Stimulated activated CD4-positive, alpha-beta T cell treated with anti-CD3 and anti-CD28 coated beads, Interleukin-1b, Interleukin-23, amount 100 ng/mL, for 24 hours (primary cell): ENCODE measurements at places on chromosomes 7 and 10.

- DNase-seq: no peak
These were observed 180.3 kb upstream of the MYO3A start for GRCh38 chr10:25753776-25754175.

DNA sequence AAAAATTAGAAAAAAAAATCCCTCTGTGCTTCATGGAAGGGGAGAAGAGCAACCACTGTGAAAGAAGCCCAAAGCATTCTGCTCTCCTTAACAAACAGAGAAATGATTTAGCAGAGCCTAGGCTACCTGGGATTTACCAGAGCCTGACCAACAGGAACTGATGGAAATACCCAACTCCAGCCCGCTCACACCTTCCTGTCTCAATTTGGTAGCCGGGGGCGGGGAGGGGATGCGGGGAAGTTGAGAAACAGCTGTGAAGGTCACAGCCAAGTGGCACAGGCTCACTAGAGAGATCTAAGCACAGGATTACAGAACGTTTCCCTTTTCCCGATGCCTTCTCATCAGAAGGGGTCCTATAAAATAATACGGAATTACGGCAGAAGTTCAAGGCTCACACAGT lies 17.6 kb downstream of the RSU1 start:
- no peak for DNase-seq

GRCh38 chr7:1818575-1819258 lies 148.6 kb downstream of the ELFN1 start:
- no peak for DNase-seq

- no peak for DNase-seq
These were observed 850.6 kb downstream of the TYW1 start for GRCh38 chr7:67847092-67847787.

DNA sequence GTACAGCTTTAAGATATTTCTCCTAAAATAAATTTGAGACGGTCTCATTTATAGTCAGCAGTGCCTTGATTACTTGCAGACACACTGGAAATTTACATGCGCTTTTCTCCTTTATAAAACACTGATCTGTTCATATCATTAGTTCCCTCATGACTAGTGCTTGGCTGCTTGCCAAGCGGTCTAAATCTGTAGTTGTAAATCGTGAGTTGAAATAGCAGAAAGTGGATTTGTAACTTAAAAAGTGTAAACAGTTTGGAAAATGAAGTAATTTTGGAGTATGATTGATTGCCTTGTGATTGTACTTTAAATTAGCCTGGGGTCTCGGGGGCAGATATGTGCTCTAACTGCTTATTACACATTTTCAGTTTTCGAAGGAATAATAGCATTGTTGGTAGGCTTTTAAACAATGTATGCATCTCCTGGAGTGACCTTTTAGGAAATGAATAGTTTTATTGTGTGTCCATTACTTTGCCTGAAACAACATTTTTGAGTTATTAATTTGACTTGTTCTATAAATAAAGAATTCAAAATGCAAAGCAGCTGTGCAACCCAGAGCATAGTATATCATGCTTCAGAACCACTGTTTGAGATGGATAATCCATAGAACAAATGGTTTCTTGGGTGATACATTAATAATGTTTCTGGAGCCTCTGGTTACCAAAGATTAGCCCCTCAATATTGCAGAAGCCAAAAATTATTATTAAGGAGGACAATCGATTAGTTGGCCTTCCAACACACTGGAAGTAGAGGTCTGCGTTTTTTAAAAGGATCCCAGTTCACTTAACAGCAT lies 73.3 kb downstream of the ARID5B start:
- no peak for DNase-seq

DNA sequence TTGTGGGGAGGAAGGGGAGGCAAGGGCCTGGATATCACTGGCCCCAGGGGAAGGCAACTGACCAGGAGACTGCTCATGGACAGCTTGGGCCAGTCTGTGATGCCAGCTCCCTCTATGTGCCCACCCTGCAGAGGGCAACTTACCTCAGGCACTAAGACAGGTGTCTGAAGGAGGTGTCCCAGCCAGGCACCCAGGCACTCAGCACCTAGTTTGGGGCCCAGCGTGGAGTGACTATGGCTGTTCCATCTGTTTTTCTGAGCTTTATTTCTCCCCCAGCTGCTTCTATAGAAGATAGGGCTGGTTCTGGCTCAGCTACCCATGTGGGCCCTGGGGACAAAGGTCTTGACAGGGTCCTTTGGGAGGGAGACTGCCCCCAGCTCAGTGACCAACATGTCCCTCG lies 150.6 kb upstream of the PCBD1 start:
- DNase-seq: no peak

DNA sequence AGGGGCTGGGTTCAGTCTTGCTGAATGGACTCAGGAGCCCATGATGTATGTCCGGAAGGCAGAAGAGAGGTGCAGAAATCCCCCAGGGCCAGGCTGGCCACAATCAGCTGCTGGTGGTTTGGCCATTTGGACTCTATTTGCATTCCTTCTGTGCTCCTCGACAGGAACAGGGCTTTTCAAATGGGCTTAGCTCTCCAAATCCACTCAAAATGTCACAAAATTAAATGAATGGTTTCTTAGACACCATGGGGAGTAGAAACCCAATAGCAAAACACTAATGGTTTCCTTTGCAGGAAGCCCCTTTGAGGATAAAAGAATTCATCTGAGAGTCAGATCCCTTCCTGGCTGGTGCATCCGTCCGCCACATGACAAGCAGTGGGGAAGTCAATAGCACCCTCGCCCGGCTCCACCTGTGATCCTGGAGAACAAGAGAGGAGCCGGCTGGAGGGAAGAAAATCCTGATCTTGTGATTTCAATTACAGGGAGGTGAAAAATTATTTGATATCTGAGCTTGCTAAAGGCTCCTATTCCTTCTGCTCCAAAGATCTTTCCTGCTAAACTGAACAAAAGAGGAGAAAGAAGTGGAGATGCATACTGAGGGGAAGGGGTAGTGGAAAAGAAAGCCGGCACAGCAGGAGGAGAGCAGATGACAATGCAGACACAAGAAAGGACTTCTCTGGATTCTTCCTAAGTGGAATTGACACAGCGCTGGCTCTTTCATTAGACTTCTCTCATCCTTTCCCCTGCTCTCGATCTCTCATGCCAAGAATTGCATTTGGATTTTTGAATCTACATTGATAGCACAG lies 190.7 kb downstream of the C7orf25 start:
- no peak for DNase-seq

DNA sequence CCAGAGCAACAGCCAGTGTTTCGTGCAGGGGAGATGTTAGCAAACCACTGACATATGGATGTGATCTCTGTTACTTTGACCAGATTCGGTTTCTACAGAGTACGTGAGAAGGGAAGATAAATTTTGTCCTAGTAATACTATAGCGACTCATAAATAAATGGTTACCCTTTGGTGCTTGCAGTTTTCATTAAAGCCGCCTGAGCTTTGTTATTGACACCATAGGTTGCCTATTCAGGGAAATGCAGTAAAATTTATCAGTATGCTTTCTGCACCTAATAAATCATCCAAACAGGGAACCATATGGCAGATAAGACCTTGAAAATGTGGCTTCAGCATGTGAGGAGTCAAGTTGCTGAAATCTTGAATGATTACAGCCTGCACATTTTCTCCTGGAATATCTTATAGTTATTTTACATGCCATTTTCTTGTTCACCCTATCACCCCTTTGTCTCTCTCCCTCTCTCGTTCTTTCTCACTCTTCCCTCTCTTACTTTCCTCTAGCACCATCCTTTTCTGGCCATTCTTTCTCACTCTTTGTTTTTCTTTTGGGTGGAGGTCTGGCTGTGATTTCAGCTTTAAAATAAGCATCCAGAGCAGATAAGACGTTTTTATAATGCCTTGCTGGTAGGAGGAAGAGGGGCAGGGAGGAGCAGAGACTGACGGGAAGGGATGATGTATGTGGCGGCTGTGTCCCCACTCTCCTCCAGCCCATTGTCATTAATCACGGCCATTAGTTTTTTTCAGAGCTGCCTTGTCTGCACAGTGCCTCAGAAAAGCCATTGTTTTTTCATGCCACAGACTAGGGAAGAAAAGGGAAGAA lies 182.5 kb downstream of the LRMDA start:
- DNase-seq: no peak

DNA sequence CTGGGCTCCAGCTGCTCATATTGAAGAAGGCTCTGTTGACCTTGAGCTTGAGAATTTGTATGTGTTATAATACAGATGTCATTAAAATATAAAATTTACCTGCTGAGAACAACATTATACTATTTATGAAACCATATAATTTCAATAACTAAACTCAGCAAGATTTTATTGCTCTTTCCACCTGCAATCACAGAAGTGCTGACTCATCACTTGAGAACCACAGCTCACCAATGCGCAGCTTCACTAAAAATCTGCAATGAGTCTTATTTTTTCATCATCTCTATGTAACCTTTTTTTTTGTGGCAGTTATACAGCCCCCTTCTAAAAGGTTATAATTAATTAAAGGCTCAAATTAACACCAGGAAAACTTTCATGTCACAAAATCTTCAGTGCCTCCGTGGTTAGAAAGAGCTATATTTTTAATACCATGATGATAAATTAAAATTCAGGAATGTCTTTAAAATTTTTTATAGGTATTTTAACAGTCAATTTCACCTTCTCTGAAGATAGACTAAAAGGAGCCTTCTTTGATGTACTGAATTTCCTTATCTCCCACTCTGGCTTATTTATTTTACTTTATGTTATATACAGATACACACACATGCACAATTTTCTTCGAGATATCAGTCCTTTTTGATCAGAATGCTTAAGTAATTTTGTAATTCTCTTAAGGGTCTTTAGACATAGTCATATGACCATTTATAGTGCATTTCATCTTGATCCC lies 102.7 kb downstream of the EVX1 start:
- no peak for DNase-seq

GRCh38 chr7:40401406-40401805 lies 266.6 kb downstream of the SUGCT start:
- DNase-seq: no peak

GRCh38 chr7:99786726-99787335 lies 2.8 kb upstream of the CYP3A4 start:
- DNase-seq: no peak

DNA sequence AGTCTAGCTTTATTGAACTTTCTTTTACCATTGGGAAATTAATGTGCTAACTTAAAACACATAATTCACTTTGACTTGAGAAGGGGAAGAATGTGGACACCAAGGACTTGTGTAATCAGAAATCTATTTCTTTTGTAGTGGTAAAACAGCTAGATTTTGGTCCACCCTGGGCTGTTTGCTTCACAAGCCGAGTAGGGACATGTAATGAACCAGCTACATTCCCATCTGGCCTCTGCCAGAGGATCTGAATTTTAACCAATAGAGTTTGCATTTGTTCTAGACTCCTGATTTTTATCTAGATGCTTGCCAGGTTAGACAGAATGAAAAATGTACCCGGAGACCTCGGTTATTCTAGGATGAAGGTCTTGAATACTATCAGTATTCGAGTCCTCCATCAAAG lies 1.9 kb downstream of the CACNB2 start:
- DNase-seq: no peak

- no peak for DNase-seq
These were observed 40.3 kb upstream of the ANK3 start for GRCh38 chr10:60430017-60430416.

DNA sequence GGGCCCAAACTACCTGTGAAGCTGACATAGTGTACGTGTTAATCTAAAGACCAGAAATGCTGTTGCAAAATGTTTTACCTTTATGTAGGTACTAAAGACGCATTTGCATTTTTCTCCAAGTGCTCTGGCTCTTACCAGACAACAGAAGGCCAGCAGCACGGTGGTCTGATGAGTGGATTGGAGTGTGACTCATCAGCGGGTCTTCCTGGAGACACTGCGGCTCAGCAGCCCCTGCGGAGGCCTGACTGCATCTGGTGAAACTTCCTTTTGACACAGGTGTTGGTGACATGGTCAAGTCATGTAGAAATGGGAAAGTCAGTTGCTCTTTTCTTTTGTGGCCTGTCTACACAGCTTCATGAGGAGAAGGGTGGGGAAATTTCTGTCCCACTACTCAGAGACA lies 723.6 kb downstream of the INHBA start:
- no peak for DNase-seq

- DNase-seq: no peak
These were observed 59.2 kb downstream of the WIPF3 start for GRCh38 chr7:29865526-29865925.

- no peak for DNase-seq
These were observed 162.6 kb downstream of the ADAM12 start for GRCh38 chr10:126225672-126226008.

DNA sequence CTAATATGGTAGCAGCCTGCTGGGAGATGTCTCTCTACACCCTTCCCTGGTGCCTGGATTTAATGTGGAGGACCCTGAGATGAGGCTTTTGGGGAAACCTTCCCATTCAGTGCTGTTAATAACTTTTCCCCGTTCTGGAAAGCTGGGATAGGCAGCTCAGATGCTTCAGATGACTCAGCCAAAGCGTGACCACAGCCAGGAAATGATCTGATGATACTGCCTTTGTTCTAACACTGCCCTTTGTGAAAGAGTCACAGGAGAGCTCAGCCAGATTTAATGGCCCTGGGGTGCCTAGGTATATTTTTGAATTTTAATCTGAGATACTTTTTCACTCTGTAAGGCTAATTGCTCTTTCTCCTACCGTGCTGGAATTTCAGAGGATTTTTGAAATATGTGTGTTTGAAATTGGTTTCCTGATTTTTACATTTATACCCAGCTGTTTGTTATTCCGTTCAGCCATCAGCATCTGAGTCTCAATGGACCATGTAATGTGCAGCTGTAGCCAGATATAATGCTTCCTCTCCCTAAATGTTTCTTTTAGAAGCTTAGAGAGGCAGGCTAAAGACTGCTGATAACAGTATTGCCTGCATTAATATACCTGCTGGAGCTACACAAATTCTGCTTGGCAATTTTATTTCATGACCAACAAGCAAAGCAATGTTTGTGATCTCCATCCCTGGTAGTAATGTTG lies 17.8 kb downstream of the CELF2 start:
- DNase-seq: no peak

DNA sequence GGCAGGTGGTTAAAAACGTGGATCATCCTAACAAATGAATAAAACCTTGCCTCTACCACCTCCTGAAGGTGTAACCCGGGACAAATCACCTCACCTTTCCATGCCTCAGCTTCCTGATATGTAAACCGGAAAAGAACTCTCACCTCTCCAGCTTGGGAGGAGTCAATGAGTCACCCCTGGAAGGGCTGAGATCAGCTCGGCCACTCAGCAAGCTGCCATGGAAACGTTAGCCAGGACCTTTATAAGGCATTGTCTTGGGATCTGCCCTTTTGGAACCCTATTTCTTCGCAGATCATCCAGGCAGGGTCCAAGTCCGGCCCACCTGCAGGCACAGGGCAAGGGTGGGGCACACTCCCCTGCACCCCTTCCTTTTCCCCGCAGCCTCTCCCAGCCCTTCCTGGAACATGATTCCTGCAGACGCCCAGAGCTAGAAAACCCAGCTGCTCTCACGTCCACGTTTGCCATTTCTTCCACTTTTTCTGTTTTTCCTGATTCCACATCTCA lies 81.6 kb upstream of the PFKP start:
- DNase-seq: no peak

DNA sequence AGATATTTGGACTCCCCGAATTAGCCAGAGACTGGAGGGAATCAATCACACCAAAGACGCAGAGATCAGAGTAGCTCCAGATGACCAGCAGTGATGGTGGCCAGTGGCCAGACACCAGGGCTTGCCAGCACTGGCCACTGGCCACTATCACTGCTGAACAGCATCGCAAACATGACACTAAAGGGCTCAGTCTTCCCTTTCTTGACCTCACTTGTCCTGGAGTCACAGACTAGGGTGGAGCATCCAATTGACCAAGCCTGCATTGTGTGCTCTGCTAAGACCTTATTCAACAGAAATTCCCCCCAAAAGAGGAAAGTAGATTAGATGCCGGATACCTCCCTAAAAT lies 234.7 kb downstream of the CREB5 start:
- no peak for DNase-seq
